ENCODE measurements at places on chromosomes 4 and X. TPM values are rescaled to one million over a fixed set of nuclear protein-coding genes. Genes with fewer than 3 reads are reported as not detected.

GRCh38 chrX:129750971-129751370 lies 12.2 kb downstream of the XPNPEP2 start:
- DNase-seq, result no peak

- DNase-seq, result no peak
Measured at GRCh38 chrX:126815806-126816205, 3.7 kb upstream of the PRR32 start.

DNA sequence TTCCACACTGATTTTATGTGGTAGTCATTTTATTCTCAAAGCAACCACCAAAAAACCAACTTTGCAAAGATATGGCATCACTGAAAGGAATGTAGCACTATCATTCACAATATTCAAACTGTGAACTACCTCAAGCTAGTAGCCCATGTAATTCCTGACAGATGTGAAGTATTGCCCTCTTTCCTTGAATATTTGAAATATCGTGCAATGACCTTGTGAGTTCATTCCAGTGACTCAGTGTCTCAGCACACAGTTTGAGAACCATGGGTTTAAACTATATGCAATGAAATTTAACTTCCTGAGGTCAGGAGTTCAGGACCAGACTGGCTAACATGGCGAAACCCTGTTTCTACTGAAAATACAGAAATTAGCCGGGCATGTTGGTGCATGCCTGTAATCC lies 20.9 kb upstream of the IQCM start:
- no peak for DNase-seq

DNA sequence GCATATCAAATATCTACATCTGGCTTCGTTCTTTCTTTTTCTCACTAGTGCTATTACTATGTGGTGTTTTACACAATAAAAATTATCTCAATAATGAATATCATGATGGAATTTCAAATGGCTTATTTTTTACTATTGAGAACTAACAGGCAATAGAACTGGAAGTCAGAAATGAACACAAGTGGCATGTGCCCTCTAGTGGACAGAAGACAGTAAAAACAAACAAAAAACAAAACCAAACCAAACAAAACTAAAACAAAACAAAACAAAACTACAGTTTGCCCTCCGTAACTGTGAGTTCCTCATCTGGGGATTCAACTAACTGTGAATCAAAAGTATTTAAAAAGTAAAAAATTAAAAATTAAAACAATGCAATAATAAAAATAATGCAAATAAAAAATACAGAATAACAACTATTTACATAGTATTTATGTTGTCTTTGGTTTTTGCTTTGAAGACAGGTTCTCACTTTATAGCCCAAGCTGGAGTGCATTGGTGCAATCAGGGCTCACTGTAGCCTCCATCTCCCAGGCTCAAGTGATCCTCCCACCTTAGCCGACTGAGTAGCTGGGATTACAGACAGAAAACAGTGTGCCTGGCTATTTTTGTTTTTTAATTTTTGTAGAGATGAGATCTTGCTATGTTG lies 195.6 kb upstream of the TACR3 start:
- DNase-seq, result no peak

The RHOXF2B gene
- not detected for total RNA-seq

The REST gene
- 60.6 TPM for total RNA-seq

GRCh38 chr4:155722816-155723499 lies 35.9 kb upstream of the GUCY1B1 start:
- no peak for DNase-seq

- DNase-seq, result no peak
Measured at GRCh38 chr4:1232661-1233621, 16.0 kb downstream of the CTBP1 start.

DNA sequence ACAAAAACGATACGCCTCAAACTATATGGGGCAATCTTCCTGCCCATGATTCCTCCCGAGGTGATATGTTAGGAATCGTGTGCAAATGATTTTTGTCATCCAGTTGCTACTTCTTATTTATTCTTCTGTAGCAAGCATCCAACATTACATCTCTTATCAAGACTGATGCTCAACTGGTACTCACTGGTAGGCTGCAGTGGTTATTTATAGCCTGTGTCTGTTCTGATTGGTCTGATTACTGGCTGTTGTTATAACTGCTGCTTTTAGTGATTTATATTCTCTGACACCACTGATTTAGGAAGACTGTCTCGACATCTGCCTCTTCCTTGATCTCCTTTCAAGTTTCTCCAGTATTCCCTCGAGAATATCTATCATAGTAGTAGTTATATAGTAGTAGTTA lies 165.8 kb downstream of the LARP7 start:
- DNase-seq, result no peak

The NAA11 gene
- total RNA-seq, result not detected

DNA sequence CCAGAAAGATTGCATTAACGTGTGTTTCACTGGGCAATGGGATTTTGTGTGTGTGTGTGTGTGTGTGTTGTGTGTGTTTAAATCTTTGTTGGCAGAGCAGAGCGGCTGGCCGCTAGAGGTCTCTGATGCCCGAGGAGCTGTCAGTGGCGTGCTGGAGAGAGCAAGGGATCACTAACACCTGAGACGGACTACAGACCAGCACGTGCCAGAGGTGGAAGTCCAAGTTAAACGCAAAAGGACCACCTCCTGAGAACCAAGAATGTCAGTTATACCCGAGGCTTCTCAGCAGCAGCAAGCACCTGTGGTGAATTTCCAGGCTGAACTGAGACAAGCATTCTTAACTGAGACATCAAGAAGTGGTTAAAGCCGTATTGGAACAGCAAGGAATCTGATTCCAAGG lies 9.0 kb upstream of the SLC25A14 start:
- peak; percentile 28 for DNase-seq

DNA sequence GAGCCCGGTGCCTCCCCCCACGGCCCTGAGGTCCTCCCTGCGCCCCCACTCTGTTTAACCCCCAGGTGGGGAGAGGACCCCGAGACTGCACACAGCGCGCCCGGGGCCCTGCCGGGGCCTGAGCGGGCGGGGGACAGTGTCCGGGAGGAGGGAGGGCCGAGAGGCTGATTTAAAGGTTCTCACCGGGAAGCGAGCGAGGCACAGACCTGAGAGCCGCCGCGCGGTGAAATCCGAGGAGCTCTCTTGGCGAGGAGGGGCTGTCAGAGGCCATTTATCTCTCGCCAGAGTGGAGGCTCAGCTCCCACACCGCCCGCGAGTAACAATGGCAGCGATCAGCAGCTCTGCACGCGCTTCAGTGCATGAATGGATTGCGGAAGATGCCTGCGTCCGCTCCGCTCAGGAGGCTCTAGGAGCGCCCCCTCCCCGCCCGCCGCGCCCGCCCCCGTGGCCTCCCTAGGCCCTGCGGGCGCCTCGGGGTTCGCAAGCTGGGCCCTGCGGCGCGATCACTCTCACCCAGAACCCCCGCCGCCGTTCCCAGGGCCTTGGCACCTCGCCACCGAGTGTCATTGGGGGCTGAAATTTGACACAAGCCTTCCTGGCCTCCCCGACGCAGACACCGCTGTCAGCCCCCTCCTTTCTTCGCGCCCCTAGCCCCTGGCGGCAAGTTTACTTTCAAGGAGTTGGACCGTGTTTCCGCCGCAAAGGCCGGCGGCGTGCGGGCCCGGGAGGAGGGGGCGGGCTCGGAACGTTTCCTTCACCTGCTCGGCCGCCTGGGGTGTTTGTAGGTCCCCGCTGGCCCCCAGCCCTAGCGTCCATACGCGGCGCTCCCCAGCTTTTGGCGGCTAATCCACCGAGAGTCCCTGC lies 48.7 kb upstream of the BCOR start:
- no peak for DNase-seq

The AR gene
- 0.07 TPM for total RNA-seq

GRCh38 chrX:104315555-104315954 lies 60.8 kb upstream of the ESX1 start:
- DNase-seq, result no peak

DNA sequence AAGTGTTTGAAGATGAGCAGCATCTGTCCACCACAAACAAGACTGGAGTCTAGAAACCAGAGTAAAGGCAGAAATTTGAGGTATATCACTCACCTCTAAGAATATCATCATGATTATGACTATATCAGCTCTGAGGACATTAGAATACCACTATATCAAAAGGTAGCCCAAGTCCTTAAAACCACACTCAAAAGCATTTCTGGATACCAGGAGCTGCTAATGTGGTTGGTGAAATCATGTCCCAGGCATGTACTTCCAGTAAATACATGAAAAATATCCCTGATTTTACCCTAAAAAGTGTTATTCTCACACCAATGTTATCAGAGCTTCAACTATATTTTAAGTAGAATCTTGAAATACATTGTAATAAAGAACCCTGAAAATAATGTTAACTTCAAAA lies 136.3 kb upstream of the SMAD1 start:
- no peak for DNase-seq

The CSN1S1 gene
- not detected for total RNA-seq

The CCNI gene
- 301 TPM for total RNA-seq

DNA sequence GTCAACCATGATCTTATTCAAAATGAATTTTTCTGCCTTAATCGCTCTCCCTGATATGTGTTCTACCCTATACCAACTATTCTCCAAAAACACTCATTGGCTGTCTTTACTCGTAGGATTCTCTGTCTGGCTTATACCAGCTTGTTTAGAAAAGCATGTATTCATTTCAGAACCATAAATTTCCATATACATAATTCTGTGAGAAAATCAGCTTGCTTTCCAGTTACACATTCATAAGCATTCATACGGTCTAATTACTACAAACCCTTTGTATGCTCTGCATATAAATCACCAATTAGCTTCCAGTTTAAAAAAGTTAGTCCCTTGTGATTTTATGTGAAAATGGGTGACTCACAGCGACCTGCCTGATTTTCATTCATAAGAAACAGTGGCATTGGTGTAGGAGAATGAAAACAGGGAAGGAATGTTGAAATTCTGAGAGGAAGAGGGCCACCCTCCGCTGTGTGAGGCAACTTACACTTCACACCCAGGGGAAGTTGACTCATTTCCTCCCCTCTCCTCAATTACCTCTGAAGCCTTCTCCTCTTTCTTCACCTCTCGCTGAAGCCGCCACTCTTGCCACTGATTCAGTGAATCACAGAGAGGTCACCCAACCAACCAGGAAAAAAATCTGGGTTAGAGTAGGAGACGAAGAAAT lies 63.3 kb downstream of the MEPE start:
- peak; percentile 17 for DNase-seq

DNA sequence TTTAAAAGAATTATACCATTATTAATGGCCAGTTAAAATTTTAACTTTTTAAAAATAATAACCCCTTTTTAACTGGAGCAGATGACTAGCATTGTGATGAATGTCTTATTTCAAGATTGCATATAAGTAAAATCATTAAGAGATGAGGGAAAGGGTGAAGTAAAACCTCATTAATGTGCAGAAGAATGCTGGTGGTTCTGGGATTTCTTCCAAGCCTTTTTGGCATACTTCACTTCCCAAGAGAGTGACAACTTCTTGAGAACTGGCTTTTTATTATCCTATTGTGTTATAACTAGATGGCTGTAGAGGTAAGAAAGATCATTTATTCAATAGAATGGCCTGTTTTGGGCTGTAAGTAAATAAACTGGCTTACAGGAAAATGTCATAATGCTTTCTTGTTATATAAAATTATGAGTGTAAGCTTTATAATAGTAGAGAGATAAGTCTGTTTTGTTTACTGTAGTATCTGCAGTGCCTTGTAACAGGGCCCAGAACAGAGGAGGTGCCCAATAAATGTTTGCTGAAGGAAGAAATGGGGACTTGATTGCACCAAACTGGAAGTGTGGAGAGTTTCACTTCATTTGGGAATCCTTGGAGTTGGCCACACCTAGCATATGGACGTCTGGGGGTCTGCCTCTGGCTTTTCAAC lies 242.9 kb upstream of the PITX2 start:
- no peak for DNase-seq

The TMEM255A gene
- total RNA-seq, result not detected

The PNMA6F gene
- not detected for total RNA-seq

DNA sequence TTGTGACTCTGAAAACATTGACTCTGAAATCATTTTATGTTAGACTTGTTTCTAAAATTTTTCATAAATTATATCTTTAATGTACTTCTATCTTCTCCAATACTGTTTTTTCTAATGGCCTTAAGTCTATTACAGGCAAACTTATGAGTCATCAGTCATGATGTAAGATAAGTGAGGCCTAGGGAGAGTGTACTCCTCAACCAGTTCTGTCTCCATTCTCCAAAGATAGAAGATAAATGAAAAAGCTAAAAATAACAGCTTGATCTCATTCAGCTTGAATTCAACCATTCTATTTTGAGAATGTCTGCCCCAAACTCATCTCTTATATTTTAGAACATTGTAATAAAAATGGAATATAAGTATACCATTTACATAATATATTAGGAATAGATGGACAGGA lies 34.5 kb downstream of the STBD1 start:
- DNase-seq, result no peak

DNA sequence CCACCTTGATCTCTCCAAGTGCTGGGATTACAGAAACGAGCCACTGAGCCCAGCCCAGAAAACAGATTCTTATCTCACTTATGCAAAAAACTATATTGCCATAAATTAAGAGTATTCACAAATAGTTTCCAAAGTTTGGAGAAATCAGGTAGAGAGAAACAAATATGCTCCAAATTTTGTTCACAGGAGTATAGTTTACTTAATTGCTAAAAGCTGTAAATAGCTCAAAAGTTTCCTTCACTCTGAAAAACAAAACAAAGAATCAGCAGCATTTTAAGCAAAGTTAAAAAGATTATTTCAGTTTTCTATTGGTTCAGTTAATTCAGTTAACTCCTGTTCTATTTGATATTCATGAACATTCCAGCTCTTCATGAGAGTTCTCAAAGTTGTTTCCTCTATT lies 18.5 kb upstream of the GRPEL1 start:
- no peak for DNase-seq

- no peak for DNase-seq
Measured at GRCh38 chr4:1490011-1490653, 83.9 kb upstream of the NKX1-1 start.

- no peak for DNase-seq
Measured at GRCh38 chrX:21934414-21934813, 6.1 kb upstream of the SMS start.

DNA sequence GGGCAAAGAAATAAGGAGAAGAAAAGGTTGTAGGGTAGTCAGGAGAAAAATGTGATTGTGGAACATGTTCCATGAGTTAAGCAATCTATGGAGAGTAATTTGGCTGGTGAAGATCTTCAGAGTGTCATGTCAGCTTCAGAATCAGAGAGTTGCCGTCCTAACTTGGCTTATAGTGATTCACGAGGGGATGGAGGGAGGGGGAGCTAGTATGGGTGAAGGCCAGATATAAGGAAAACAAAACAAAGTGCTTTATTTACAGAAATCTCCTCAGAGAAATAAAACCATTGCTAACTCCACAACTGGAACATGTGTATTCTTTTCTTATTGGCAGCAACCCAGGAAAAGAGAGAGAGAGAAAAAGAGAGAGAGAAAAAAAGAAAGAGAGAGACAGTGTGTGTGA lies 256.5 kb upstream of the NRK start:
- no peak for DNase-seq

DNA sequence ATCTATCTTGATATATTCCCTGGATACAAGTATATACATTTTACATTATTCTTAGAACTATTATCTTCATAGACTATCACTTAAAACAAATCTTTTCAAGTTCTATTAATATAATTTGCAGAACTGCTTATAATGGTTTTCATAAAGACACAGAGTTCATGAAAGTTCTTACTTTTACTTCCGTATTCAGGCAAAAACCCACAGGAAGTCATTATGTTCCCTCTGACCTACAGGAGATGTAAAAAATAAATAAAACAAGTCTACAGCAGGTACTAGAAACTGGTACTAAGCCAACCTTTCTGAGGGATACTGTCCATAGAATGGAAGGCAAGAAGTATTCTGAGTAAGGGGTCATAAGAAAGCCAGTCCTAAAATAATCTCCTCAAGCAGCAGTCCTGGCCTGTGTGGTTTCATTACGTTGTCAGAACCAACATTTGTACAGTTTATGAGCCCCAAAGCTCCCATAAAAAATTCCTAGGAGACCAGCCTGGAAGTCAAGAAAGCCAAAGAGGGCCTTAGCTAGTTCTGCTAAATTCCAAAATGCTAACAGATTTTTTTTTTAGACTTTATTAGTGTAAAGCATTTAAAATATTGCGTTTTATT lies 68.6 kb downstream of the CAMK2D start:
- no peak for DNase-seq

Measured in activated T-cell treated with anti-CD3 and anti-CD28 coated beads, Interleukin-2, amount 50 U/mL, for 72 hours (primary cell).